ENCODE measurements at places on chromosomes 5 and 9.

DNA sequence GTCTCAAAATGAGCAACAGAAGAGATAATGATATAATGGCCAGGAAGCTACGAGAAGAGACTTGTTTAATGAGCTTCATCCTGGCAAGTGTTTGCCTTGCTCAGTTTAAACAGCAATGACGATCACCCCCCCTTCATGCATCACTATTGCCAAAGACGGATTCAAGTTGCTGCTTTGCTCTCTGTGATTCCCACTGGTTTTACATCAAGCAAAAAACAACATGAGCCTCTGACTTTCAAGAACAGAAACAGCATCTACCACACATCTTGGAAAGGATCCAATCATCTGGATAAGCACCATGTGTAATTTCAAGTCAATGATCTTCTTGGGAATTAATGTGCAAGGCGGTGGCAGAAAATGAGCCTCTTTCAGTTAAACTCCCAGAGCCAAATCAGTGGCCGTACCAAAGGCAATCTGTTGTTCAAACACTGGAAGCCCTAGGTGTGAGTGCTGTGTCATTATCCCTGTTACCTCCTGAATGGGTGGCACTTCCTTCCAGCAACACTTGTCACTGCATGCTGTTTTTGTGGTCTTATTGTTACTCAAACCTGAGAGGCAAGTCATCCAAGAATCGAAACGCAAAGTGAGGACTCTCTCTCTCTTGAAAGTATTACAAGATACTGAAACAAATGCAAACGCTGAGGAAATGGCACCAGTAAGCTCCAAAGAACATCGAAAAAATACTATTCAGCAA lies 72.8 kb downstream of the MED27 start:
- DNase-seq = no peak

DNA sequence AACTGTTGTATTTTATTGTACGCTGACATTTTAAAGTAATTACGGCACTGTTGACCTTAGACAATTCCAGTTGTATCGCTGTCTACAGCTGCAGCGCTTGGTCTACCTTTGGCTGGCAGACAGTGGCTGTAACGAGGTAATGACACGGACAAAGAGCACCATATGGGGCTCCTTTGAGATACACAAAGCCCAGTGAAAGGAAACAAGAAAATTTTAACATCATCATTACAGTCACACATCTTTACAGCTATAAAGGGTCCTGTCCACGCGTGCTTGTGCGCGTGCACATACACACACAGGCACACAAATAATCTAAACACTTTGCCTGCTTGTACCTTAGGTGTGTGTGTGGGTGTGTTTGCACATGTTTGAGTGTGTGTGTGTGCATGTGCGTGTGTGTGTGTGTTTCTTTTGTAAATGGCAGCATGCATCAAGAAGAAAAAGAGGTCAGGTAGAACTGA lies 946.0 kb downstream of the NR2F1-AS1 start:
- DNase-seq = no peak

DNA sequence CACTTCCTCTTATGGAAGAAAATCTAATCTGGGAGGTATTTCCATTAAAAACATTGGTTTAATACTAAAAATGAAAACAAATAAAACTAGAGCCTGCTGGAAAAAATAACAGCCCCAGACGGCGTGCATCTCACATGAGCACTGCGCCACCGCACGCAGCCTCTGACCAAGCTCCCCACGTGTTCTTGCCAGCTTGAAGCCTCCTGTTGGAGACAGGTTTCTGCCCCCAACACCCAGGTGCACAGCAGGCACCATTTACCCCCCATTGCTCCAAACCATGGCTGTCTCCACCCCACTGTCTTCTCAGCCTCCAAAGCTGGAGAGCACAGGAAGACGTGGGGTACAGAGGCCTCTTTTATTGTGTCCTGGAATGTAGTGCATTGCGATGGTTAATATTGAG lies 10.7 kb upstream of the COL5A1 start:
- no peak for DNase-seq

- DNase-seq = peak; percentile 31
Measured at GRCh38 chr5:96335873-96336272, 97.2 kb downstream of the PCSK1 start.

GRCh38 chr9:128406848-128407391 lies 13.7 kb upstream of the CERCAM start:
- DNase-seq = peak; percentile 45

DNA sequence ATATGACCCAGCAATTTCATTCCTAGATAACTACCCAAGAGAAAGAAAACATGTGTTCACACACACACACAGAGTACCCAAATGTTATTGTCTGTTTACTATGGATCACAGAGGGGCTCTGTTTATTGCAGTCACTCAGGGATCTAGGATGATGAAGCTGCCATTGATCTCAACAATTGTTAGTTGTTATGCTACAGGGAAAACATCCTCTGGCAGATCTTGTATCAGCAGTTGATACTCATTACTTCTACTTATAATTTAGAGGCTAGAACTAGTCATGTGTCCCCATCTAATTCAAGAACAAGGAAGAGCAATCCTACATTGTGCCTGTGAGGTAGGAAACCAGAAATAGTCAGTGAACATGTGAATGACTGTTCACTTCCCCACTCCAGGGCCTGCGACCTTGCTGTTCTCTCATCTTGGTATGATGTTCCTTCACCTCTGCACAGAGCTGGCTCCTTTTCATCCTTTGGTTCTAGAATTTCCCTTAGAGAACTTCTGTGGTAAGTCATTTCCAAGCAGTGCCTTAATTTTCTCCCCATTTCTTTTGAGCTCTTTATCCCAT lies 30.3 kb downstream of the NMUR2 start:
- no peak for DNase-seq

GRCh38 chr5:80300125-80300524 lies 19.7 kb upstream of the SPZ1 start:
- DNase-seq = no peak

DNA sequence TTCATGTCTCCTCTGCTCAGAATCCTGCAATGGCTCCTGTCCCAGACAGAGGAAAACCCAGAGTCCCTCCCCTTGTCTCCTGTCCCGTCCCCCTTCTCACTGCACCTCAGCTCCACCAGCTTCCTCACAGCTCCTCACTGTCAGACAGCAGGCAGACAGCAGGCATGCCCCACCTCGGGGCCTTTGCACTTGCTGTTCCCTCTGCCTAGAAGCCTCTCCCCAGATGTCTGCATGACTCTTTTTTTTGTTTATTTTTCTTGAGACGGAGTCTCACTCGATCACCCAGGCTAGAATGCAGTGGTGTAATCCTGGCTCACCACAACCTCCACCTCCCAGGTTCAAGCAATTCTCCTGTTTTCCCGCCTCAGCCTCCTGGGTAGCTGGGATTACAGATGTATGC lies 8.8 kb upstream of the SLC6A7 start:
- DNase-seq = peak; percentile 45

GRCh38 chr5:160089531-160089930 lies 29.7 kb downstream of the PWWP2A start:
- no peak for DNase-seq

DNA sequence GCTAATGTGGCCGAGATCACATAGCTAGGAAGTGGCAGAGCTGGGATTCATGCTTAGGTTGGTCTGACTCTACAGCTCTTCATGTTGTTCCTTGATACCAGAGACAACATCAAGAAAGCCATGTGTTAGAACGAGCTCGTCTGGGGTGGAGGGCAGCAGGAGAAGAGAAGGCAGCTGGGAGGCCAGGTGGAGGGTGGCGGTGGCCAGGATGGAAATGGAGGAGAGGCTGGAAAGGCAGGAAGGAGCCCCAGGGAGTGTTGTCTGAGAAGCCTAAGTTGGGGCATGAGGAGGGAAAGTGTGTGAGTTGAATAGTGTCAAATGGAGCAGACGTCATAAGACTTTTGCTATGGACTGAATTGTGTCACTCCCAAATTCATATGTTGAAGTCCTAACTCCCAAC lies 315.3 kb downstream of the GADD45G start:
- no peak for DNase-seq

DNA sequence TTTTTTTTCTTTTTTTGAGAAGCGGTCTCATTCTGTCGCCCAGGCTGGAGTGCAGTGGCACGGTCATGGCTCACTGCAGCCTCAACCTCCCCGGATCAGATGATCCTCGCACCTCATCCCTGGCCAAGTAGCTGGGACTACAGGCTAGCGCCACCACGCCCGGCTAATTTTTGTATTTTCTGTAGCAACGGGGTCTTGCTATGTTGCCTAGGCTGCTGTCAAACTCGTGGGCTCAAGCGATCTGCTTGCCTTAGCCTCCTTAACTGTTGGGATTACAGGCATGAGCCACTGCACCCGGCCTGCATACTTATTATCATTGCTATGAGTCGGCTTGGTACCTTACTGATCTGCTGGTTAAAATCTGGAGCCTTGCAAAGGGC lies 790 bp upstream of the IARS1 start:
- peak; percentile 68 for DNase-seq

DNA sequence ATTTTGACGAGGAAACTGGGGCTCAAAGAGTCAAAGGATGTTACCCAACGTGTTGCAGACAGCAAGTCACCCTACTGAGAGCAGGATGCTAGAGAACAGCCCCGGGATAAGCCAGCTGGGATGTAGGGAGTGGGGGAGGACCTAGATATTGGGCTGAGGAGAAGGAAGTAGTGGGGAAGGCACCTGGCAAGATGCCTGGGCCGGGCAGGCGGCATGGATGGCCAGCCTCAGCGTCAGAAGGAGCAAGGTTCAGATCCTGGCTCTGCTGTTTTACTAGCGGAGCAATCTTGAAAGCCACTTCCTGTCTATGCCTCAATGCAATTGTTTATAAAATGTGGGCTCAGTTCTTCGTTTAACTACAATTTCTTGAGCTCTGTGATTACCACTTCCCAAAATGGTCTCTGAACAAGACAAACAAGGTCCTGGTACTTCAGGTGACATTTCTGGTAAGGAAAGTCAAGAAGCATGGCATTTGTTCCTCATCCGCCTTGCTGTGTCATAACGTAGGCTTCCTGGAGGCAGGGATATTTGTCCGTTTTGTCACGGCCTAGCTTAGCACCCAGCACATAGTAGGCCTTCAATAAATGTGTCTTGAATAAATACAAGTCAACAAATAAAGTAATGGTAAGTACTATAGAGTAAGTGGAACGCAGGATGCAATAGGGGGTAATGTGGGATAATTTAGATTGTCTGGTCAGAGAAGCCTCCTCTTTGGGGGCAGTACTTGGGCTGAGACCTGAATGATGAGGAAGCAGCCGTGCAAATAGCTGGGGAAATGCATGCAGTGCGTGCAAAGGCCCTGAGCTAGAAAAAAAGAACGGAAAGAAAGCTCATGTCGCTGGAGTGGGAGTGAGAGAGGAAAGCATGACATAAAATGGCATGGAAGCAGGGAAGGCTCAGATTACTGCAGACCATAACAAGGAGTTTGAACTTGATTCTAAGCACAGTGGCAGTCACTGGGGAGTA lies 70.5 kb downstream of the SMIM23 start:
- no peak for DNase-seq

GRCh38 chr9:131651160-131651559 lies 88.7 kb downstream of the RAPGEF1 start:
- no peak for DNase-seq

DNA sequence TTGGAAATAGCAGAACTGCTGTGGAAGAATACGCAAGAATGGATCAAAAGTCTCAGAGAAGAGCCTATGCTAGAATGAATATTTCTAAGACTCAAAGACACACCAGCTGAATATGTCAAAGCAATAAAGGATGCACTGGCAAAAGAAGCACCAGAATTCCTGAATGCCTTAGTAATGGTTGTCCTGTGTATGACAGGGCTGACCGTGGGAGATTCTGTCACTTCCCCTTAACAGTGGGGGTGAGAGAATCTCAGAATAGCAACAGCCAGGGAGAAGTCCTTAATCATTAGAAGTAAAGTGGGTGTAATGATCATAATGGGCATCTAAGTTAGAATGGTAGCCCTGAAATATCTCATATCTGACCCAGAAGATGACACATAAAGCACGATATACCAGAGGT lies 14.6 kb upstream of the PRR16 start:
- peak; percentile 72 for DNase-seq

DNA sequence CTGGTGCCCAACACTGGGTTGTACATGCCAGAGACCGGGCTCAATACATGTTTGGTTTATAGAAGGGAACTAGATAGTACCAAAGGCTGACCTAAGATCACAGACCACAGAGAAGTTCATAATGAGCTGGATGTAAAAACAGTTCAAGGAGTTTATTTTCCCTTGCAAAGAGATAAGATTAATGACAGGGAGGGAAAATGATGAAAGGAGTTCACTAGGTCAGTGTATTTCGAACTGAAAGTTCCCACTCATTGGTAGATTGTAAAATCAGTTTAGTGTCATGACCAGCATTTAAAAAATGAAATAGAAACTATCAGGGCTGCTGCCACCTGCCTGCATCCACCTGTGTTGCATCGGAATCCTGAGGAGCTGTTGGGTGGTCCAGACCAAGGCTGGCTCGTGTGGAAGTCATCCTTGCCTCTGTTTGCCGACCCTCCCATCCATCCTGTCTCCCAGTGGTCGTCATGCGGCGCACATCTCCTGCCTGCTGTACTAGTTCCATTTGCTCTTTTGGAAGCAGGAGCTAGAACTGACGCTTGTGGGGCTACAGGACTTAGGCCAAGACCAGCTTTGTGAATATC lies 21.1 kb downstream of the TBC1D2 start:
- DNase-seq = no peak

- peak; percentile 53 for DNase-seq
Measured at GRCh38 chr5:73121119-73121463, 716 bp downstream of the TMEM171 start.

- DNase-seq = peak; percentile 27
Measured at GRCh38 chr9:116144555-116144954, 9.0 kb upstream of the PAPPA start.

GRCh38 chr9:20552874-20553557 lies 69.3 kb downstream of the MLLT3 start:
- DNase-seq = peak; percentile 53

GRCh38 chr5:43609752-43610151 lies 6.8 kb downstream of the NNT start:
- DNase-seq = no peak

- no peak for DNase-seq
Measured at GRCh38 chr9:22241611-22242010, 205.0 kb upstream of the DMRTA1 start.

- DNase-seq = no peak
Measured at GRCh38 chr5:77960863-77961396, 184.8 kb upstream of the TBCA start.

- peak; percentile 69 for DNase-seq
Measured at GRCh38 chr9:98010445-98010844, 27.3 kb downstream of the ANP32B start.

DNA sequence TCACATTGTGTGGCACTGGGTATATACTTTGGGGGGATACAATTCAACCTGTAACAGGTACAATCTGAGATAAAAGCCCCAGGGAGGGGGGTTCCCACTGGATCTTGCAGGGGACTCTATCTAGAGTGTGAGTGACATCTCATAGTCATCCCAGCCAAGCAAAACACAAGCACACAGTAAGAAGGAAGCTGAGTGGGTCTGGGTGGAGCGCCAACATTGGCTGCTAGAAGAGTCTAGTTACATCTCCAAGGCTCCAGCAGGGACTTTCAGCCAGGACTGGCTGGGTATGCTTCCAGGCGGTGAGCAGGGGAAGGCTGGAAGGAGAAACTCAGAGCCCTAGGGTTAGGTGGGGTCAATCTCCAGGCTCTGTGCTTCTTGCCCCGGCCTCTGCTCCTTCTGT lies 53.0 kb downstream of the IL31RA start:
- DNase-seq = peak; percentile 46

GRCh38 chr5:2780421-2781171 lies 29.1 kb upstream of the IRX2 start:
- no peak for DNase-seq

- peak; percentile 56 for DNase-seq
Measured at GRCh38 chr5:84384604-84385575, at the start of gene EDIL3. Gene EDIL3 (minus strand): TSS chr5:84384880. CDS start chr5:84384374, 506 bp downstream.
